ENCODE measurements at places on chromosomes 12 and 14.
A peak's percentile ranks its signal among the peaks of the same experiment; 100 is the strongest.

DNA sequence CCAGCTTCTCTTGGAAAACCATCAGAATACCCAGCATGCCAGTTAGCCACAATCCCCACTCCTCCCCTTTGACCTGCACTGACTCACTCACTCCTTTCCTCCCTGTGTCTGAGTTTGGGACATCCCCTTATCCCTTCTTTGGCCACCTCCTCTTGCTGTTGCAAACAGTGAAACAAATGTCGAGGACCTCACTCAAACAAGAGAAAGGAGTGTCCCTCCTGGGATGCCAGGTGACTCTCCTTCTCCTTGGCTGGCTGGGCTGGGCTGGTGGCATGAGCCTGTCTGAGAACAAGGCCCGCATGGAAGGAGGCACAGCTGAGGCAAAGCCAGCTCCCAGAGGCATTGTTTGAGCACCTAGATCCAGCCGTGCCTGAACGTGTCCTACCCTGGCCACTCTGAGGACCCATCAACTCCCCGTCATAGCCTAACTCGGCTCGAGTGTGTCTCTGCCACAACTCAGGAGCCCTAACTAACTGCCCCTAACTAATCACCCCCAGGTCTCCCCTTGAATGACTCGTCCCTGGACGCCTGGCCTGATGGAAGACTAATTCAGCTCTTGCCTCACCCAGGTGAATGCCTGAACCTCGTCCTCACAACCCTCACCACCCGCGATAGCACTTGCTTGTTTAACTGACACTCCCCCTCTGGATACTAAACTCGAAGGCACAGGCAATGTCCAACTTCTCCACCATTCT, 43.0 kb downstream of the NCOR2 start:
- DNase-seq: peak; percentile 80

DNA sequence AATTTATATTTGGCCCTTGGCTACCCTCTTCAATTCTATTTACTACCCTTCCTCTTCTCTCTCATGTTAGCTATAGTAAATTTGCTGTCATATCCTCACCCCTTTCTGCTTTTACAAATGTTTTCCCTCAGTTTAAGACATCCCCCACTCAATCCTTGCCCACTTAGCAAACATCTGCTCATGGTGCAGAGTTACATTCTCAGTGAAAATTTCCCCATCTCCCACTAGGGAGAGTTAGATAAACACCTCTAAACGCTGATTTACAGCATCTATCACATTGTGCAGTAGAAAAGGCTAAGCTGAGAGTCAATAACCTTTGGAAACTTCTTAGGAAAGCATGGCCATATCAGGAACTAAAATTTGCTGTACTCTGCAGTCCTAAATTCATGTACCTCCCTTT, 69.0 kb downstream of the DENND5B start:
- DNase-seq: no peak

DNA sequence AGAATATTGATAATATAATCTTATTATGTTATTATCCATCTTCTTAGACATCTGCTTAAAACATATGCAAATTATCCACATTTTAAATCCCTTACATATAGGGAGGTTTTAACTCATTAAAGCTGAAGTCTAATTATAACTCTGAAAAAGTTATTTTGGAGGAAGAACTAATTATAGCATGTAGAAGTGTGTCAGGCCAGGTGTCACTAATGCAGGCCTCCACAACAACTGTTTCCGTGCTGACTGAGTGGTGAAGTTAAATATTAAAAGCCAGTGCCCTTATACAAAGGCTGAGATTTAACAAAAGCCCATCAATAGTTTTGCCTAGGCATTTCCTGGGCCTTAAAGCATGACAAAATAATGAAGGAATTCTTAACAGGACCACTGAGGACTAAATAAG, 157.4 kb downstream of the LRRK2 start:
- no peak for DNase-seq

DNA sequence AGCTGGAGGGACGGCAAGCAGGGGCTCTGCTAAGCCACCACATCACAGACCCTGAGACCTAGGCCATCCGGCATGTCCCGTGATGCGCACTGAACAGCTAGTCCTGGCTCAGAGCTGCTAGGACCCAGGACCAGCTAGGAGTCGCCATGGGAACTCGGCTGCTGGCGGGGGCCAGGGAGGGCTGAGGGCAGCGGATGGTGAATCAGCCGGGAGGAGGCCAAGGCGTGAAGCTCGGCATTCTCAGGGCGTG, 5.1 kb downstream of the AHNAK2 start:
- DNase-seq: peak; percentile 97

GRCh38 chr12:26823390-26823789, 9.6 kb downstream of the ITPR2 start:
- DNase-seq: peak; percentile 58

GRCh38 chr14:73771848-73772638, 57.9 kb upstream of the PNMA1 start:
- DNase-seq: peak; percentile 41

DNA sequence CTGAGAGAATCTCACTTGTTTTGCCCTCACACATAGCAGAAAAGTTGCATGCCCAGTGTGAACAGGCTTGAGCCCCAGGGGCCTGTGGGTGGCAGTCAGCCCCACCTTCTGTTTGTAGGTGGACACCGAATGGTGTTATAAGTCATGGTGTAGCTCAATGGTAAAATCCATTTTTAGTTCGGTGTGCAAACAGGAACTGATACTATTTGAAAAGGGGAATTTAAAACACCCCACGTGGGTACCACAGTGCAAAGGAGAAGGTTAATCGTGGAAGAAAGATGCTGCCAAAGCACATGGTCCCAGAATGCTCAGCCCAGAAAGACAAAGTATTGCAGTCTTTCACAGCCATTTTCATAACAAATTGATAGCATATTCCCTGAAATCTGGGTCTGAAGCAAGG, 71.8 kb upstream of the GZMB start:
- DNase-seq: no peak

DNA sequence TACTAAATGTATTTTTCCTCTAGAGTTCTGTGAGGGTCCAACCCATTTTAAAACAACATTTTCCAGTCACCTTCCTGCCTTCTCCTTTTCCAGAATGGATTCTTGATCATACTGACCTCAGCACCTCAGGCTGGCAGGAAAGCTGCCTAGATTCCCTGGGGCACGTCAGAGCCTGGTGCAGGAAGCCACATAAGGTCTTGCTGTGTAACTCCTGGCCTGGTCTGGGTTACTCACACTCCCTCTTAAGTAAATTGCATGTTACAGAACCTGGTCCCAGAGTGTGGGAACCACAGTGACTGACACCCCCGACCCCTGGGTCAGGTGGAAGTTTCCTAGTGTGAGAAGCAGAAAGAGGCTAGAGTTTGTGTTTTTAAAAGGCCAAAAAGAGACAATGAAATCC, 209.8 kb downstream of the SPTSSA start:
- DNase-seq: no peak

DNA sequence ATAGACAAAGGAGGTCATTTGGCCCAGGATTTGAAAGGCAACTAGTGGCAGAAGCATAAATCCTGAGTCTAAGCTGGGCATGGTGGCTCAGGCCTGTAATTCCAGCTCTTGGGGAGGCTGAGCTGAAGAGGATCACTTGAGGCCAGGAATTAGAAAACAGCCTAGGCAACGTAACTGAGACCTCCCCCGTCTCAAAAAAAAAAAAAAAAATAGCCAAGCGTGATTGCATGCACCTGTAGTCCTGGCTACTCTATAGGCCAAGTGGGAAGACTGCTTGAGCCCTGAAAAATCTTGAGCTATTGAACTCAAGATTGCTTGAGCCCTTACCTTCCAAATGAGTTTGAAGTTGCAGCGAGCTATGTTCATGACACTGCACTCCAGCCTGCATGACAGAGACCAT, 7.8 kb downstream of the GON7 start:
- no peak for DNase-seq

GRCh38 chr14:20630340-20631022, 11.0 kb downstream of the OR6S1 start:
- DNase-seq: peak; percentile 70

GRCh38 chr12:105331805-105332251, 1.3 kb downstream of the C12orf75 start:
- no peak for DNase-seq

DNA sequence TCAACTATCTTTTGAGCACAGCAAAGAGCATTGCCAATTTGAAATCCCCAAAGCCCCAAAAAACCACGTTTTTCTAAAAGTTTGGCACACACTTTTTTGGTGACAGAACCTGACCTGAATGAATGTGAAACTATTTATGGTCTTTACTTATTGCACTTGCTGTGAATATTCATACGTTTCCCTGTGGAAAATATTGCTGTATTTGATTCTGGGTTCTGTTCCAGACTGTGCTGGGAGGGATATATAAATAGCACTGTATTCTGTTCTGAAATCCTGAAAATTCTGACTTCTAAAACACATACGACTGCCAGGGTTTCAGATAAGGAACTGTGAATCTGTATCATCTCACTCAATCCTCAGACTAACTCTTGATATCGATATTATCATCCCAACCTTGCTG, 35.1 kb downstream of the NR1H4 start:
- no peak for DNase-seq

DNA sequence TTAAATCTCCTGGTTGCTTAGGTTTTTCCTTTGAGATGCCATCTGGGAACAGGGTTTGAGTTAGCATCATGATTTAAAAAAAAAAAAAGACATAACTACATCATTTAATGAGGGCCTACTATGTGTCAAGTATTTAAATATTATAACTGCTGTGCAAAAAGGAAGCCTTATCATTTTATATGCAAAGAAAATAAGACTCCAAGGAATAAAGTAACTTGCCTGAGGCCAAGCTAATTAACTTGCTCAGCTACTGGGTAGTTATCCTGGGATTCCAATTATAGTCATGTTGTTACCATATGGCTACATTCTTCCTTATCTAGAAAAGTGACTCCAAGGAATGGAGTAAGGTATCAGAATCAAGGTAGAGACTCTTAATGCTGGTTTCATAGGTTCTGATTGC, 123.5 kb downstream of the SLC41A2 start:
- DNase-seq: no peak

DNA sequence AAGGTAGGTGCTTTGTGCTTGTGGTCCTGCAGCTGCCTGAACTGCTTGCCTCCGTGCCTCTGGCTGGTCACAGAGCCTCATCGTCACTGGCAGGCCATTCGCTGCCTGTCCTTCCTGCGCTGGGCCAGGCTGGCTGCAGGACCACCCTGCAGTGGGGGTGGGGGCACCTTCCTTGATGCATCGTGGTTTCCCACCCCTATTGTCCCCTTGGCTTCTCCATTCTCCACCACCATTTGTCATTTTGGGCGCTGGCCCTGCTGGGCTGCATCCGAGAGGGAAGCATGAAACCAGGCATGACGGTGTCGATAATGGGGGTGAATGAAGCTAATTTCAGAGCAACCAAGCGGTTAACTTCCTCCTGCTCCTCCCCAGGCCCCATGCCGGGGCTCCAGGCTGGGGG, 127.7 kb downstream of the NRXN3 start:
- DNase-seq: no peak

GRCh38 chr12:48613321-48613720, 43.5 kb upstream of the LALBA start:
- DNase-seq: no peak

DNA sequence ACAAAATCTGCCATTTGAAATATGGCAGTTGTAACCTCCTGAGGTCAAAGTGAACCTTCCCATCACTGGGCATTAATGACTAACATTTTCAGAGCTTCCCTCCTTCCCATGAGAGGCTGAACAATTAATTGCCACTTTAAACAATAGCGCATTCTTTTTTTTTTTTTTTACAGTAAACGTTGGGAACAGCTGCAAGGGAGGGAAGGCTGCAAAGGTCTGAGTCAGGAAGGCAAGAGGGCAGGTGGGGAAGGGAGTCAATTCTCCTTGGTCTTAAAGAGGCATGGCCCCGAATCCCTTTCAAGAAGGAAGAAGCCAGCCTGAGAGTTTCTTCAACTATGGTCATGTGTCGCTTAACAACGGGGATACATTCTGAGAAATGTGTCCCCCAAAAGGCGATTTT, 41.0 kb upstream of the PLEKHG3 start:
- DNase-seq: no peak

GRCh38 chr12:108583991-108584390, 13.9 kb downstream of the TMEM119 start:
- DNase-seq: no peak

DNA sequence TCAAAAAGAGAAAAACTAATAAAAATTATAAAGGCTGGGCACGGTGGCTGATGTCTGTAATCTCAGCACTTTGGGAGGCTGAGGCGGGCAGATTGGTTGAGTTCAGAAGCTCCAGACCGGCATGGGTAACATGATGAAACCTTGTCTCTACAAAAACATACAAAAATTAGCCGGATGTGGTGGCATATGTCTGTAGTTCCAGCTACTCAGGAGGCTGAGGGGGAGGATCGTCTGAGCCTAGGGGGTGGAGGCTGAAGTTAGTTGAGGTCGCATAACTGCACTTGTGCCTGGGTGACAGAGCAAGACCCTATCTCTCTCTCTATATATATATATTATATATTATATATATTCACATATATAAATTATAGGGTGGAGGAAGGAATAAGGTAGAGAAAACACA, 32.5 kb upstream of the ANO2 start:
- no peak for DNase-seq

- no peak for DNase-seq
These were observed 171.7 kb upstream of the FLRT2 start for GRCh38 chr14:85358136-85358785.

- DNase-seq: peak; percentile 7
These were observed 47.2 kb downstream of the CCDC91 start for GRCh38 chr12:28237423-28237822.

- peak; percentile 91 for DNase-seq
These were observed 23.5 kb upstream of the PTPRB start for GRCh38 chr12:70660620-70661219.

DNA sequence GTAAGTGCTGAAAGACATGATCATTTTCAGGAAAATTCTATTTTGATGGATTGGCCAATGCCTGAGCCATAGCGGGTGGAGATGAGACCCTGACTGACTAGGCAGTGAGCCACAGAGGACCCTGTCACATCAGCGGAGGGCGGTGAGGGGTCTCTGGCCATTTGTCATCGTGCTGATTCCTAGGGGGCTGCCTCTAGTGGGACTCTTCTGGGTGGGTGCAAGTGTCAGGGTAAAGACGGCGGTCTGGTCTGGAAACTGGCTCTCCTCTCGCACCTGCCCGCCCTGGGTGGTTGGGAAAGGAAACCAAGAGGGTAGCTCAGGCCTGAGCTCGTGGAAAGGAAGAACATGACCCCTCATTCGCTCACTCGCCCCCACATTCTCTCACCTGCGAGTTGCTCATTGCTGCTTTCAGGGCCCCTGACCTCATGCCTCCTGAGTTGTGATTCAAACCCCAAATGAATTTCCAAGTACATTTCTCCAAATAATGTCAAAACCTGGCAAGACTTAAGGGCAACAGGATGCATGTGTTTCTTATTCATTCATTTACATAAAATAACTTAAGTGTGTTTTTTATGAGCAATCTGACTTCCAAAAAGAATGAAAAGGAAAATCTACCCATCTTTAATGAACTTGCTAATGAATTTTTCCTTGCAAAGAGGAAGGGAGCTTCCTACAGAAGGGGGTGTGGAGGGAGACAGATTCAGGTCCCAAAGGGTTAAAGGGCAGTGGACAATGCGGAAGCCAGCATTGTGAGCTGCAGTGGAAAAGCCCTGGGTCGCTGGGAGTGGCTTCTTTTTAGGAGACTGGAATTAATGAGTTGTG, 12.8 kb downstream of the MEG3 start:
- no peak for DNase-seq
